ENCODE measurements at places on chromosomes 12 and 14. TPM values are rescaled to one million over a fixed set of nuclear protein-coding genes. Genes with fewer than 3 reads are reported as not detected.

Gene TSHR
- total RNA-seq = 19.3 TPM

Gene RERGL
- total RNA-seq = not detected

Gene PAWR
- total RNA-seq = 5.8 TPM

Gene VDR
- 2.9 TPM for total RNA-seq

Gene RFX4
- total RNA-seq = not detected

Gene KRT78
- not detected for total RNA-seq

Gene KRT72
- total RNA-seq = 1.3 TPM

Measured in CD4-positive, CD25-positive, alpha-beta regulatory T cell (primary cell).